ENCODE measurements at places on chromosomes 11 and 22.

- peak; percentile 81 for DNase-seq
These were observed 11.7 kb upstream of the GLYATL1 start for GRCh38 chr11:58927393-58928106.

- DNase-seq, result no peak
These were observed 47.5 kb upstream of the LRRC55 start for GRCh38 chr11:57134284-57134683.

DNA sequence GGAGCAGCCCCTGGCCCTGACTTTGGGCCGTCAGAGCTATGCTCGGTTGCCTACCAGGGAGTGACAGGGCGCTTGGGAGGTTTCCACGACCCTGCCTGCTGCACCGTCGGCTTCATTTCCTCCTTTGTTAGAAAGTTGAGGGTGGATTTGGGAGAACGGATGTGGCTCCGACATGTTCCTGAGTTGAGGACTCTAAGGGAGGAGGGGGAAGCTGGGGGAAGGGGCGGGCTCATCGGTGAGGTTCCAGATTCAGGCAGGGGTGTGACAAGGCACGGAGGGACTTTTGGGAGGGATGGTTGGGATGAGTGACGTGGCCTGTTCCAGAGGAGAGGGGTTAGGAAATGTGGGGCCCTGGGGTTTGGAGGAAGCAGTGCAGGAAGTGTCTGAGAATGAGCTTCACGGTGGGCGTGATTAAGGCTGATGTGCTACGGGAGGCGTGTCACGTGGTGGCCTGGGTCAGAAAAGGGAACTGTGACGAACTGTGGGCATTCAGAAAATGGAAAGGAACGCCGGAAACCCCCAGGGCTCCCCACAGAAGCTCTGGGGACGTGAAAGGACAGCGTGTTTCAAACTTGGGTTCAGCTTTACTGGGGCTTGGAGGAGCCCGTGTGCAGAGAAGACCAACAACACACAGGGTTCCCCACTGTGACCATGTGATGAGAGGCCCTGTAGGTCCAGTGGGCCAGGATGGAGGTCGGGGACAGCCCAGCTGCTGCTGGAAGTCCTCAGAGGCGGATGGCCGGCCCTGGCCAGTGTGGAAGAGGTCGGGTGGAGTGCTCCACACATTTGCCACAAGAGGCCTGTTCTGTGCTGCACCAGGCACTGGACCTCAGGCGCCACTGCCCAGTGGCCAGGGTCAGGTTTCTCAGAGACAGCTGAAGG, 2.8 kb downstream of the PARVB start:
- DNase-seq, result no peak

DNA sequence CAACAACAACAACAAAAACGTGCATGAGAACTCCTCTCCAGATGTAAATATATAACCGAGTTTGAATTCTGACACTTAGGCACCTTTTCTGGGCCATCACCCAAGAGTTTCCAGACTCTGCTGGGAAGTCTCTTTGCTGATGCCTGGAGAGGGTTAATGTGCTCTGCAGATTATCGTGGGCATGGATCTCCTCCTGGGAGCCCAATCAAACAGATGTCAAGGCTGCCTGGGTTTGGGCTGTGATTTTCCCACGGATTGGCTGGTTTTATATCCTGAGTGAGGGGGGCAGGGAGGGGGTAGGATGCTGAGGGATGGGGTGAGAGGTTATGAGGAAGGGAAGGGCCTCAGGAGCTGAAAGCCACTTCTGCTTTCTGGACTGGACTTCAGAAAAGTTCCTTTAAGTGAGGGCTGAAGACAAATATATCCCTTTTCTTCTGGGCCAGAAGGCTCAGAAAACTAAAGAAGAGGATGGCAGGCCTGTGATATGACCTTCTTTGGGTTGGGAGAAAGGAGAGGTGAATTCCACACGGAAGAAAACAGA, 4.2 kb downstream of the ELF5 start:
- DNase-seq, result no peak
